ENCODE measurements at places on chromosomes 4 and X.

GRCh38 chr4:179110356-179110755 is 1668.1 kb upstream of the AGA start:
- H3K27ac ChIP-seq: no peak overlapping the region
- no peaks in the 10 kb centered on the region for H3K4me1 ChIP-seq
- H3K36me3 ChIP-seq: no peaks in the 10 kb centered on the region
- no peak overlapping the region for H3K4me3 ChIP-seq
- no peak for DNase-seq
- no peaks in the 10 kb centered on the region for H3K27me3 ChIP-seq

DNA sequence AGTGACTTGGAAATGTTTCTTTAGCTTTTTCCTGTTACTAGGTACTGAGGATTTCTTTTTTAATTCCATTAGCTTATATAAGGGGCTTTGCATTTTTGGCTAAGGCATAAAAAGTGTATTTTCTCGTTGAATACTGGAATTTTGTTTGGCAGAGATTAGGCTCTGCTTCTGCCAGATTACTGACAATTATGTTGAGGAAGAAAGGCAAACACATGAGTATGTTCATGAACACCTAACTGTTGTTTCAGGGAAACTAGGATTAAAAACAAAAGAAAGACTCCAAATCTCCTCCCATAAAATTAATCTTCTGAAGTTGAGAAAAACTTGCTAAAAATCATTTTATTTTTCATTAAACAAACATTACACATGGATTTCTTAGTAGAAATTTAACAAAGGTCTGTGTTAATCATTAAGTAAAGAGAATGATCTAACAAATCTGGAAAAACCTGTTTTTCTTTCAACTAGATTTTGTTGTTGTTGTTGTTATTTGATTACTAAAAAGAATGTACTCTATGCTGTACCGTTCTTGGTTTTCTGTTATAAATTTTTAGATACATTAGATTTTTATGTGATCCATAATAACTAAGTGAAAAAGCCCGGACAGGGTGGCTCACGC is 43.3 kb upstream of the STAG2 start:
- H3K36me3 ChIP-seq: no peaks in the 10 kb centered on the region

DNA sequence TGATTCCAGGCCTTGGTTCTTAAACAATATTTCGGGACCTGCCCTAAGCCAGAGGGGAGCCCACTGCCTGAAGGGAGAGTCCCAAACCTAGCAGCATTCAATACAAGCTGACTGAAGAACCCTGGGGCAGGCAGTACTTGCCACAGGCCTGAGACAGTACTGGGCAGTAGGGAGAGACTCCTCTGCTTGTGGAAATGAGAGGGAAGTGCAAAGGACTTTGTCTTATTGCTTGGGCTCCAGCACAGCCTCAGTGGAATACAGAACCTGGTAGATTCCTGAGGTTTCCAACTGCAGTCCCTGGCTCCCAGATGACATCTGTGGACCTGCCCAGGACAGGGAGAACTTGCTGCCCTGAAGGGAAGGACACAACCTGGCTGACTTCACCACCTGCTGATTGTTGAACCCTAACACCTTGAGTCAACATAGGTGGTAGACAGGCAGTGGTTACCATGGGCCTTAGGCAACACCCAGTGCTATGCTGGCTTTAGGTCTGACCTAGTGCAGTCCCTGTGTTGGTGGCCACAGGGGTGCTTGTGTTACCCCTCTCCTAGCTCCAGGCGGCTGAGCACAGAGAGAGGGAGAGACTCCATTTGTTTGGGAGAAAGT is 20.3 kb upstream of the ABCG2 start:
- peaks cover 3% of the 10 kb centered on the region for H3K4me1 ChIP-seq
- no peaks in the 10 kb centered on the region for H3K27me3 ChIP-seq
- no peaks in the 10 kb centered on the region for H3K36me3 ChIP-seq
- H3K27ac ChIP-seq: no peak overlapping the region
- DNase-seq: no peak
- no peak overlapping the region for H3K4me3 ChIP-seq

GRCh38 chrX:10173331-10173900 is 16.6 kb downstream of the CLCN4 start:
- no peak overlapping the region for H3K27ac ChIP-seq
- peak overlapping the region; percentile 22 for H3K4me3 ChIP-seq
- H3K4me1 ChIP-seq: peaks cover 21% of the 10 kb centered on the region
- H3K36me3 ChIP-seq: no peaks in the 10 kb centered on the region
- H3K27me3 ChIP-seq: no peaks in the 10 kb centered on the region

- H3K27me3 ChIP-seq: no peaks in the 10 kb centered on the region
- H3K27ac ChIP-seq: peak overlapping the region; percentile 95
- no peaks in the 10 kb centered on the region for H3K36me3 ChIP-seq
- peak overlapping the region; percentile 98 for H3K4me3 ChIP-seq
Observed at GRCh38 chr4:39043861-39044363, 11.7 kb upstream of the TMEM156 start.

- peaks cover 59% of the 10 kb centered on the region for H3K36me3 ChIP-seq
- DNase-seq: peak; percentile 27
- no peaks in the 10 kb centered on the region for H3K27me3 ChIP-seq
- H3K27ac ChIP-seq: no peak overlapping the region
Observed at GRCh38 chrX:2487366-2487765, 13.4 kb downstream of the DHRSX start.

- DNase-seq: no peak
- H3K27ac ChIP-seq: no peak overlapping the region
- no peaks in the 10 kb centered on the region for H3K4me1 ChIP-seq
- H3K36me3 ChIP-seq: no peaks in the 10 kb centered on the region
Observed at GRCh38 chr4:126630230-126630629, 1002.5 kb upstream of the INTU start.

DNA sequence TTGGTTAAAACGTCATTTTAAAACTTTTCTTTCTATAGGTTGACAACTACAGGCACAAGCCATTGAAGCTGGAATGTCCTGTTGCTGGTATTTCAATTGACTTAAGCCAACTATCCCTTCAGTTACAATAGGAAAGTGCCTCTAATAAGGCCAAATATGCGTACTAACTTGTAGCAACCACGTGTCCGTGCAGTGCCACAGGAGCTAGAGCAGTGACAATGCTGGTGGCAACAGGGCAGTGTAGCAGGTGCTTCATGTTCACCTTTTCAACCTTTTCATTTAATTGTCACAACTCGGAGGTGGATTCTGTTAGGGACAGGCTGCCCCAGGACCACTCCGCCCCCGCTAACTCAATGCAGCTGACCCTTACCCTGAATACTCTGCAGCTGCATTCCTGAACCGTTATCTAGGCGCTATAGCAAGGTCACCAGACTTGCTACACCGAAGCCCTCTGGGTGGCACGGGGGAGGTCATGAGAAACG is 37.7 kb downstream of the ERVMER34-1 start:
- peaks cover 25% of the 10 kb centered on the region for H3K36me3 ChIP-seq
- H3K4me1 ChIP-seq: peaks cover 22% of the 10 kb centered on the region
- no peaks in the 10 kb centered on the region for H3K27me3 ChIP-seq
- H3K27ac ChIP-seq: peak overlapping the region; percentile 95
- H3K4me3 ChIP-seq: peak overlapping the region; percentile 90

DNA sequence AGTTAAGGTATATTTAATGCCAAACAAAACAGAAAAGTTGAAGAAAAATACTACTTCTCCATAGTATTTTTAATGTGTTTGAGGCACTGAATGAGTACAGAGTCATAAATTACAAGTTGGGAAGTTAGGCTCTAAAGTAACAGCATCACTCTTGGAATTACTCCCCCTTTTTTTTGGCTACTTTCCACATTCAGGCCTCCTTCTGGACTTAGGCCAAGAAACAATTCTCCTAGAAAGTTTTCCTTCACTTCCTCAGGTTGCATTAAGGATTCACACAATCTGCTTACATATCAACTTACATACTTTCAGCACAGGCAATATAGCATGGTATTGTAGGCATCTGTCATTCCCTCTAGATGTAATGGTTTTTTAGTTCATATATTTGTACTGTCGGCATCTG is 52.1 kb downstream of the TMEM165 start:
- H3K27ac ChIP-seq: no peak overlapping the region
- DNase-seq: no peak
- peaks cover 58% of the 10 kb centered on the region for H3K36me3 ChIP-seq
- H3K4me3 ChIP-seq: no peak overlapping the region
- no peaks in the 10 kb centered on the region for H3K4me1 ChIP-seq

DNA sequence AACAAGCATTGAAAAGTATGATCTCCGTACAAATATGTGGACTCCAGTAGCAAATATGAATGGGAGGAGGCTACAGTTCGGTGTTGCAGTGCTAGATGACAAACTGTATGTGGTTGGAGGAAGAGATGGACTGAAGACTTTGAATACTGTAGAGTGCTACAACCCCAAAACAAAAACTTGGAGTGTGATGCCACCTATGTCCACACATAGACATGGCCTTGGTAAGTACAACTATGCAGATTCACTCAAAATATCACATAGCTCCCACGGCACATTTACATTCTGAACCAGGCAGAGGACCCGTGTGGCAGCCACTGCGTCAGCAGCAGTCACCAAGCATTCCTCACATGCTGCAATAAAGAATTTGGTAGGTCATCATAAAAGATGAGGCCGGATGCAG is 41.3 kb downstream of the KLHL5 start:
- DNase-seq: no peak
- H3K4me3 ChIP-seq: no peak overlapping the region
- no peak overlapping the region for H3K27ac ChIP-seq
- H3K36me3 ChIP-seq: peaks cover 4% of the 10 kb centered on the region
- H3K27me3 ChIP-seq: no peaks in the 10 kb centered on the region

DNA sequence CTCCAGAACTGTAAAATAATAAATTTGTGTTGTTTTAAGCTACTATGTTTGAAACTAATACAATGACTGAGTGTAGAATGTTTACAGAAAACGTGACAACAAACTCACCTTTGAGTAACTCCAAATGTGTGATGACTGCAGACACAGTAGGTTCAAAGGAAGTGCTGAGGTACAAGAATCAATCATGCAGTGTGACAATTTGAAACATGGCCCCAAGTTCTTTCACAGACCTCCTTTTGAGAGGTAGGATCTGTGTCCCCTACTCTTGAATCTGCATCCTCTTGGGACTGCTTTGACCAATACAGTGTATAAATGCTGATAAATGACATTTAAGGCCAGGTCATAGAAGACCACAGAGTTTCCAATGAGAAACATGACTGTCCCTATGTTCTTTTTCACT is 667.7 kb upstream of the DIPK2B start:
- no peak for DNase-seq
- no peaks in the 10 kb centered on the region for H3K36me3 ChIP-seq
- no peak overlapping the region for H3K27ac ChIP-seq
- no peaks in the 10 kb centered on the region for H3K27me3 ChIP-seq
- no peaks in the 10 kb centered on the region for H3K4me1 ChIP-seq

DNA sequence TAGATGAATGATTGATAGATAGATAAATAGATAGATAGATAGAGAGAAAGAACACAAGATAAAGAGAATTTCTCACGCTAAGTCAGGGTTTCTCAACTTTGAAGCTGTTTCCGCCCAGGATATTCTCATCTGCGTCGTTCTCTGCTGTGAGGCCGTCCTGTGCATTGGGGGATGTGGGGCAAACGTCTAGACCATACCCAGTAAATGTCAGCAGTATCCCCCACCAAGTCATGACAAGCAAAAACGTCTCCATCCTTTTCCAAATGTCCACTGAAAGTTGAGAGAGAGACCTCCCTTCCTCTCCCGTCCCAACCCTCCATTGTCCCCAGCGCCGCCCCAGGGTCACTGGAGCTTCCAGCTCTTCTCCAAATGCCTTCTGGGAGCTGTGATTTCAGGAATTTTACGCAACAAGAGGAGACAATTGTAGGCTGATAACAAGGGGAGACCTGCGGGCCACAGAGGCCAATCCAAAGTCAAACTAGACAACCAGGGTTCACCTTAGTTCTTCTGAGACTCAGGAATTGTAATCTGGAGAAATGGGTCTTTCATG is 8.9 kb upstream of the CRLF2 start:
- H3K4me1 ChIP-seq: no peaks in the 10 kb centered on the region
- H3K27ac ChIP-seq: no peak overlapping the region
- no peaks in the 10 kb centered on the region for H3K27me3 ChIP-seq
- no peaks in the 10 kb centered on the region for H3K36me3 ChIP-seq
- DNase-seq: peak; percentile 34

GRCh38 chr4:72567821-72568675 is 973 bp downstream of the ADAMTS3 start:
- peak overlapping the region; percentile 60 for H3K4me3 ChIP-seq
- H3K27ac ChIP-seq: peak overlapping the region; percentile 65
- peak; percentile 85 for DNase-seq
- no peaks in the 10 kb centered on the region for H3K36me3 ChIP-seq
- H3K27me3 ChIP-seq: no peaks in the 10 kb centered on the region
- H3K4me1 ChIP-seq: peaks cover 22% of the 10 kb centered on the region

- H3K4me1 ChIP-seq: peaks cover 10% of the 10 kb centered on the region
- no peaks in the 10 kb centered on the region for H3K27me3 ChIP-seq
- no peaks in the 10 kb centered on the region for H3K36me3 ChIP-seq
Observed at GRCh38 chr4:13994016-13994415, 366.5 kb upstream of the BOD1L1 start.

DNA sequence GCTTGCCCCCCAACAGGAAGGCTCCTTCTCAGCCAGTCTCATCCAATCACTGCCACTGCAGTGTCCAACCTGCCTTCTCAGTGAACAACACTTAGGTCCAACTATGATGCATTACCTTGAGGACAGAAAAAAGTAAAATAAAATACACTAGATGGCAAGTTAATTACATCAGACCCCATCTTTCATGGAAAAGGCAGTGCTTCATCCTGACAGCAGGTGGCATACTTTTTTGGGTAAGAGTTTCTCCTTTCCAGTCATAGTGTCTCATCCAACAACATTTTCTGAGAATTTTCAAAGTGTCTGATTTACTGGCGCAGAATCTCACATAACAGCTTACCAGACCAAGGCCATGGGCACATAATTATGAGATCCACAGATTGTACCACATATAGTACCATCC is 1742.8 kb downstream of the PCDH7 start:
- no peaks in the 10 kb centered on the region for H3K4me1 ChIP-seq
- H3K27ac ChIP-seq: no peak overlapping the region
- no peak overlapping the region for H3K4me3 ChIP-seq
- H3K27me3 ChIP-seq: no peaks in the 10 kb centered on the region
- DNase-seq: no peak
- no peaks in the 10 kb centered on the region for H3K36me3 ChIP-seq

- no peak overlapping the region for H3K4me3 ChIP-seq
- no peaks in the 10 kb centered on the region for H3K27me3 ChIP-seq
- peak overlapping the region; percentile 54 for H3K27ac ChIP-seq
- H3K36me3 ChIP-seq: no peaks in the 10 kb centered on the region
- no peak for DNase-seq
Observed at GRCh38 chrX:23505531-23506303, 161.6 kb upstream of the PRDX4 start.

- no peak overlapping the region for H3K4me3 ChIP-seq
- H3K27ac ChIP-seq: no peak overlapping the region
- no peaks in the 10 kb centered on the region for H3K36me3 ChIP-seq
- peaks cover 7% of the 10 kb centered on the region for H3K4me1 ChIP-seq
Observed at GRCh38 chr4:33060674-33061542, 2340.7 kb downstream of the PCDH7 start.

- no peaks in the 10 kb centered on the region for H3K27me3 ChIP-seq
- no peaks in the 10 kb centered on the region for H3K4me1 ChIP-seq
- H3K27ac ChIP-seq: no peak overlapping the region
- H3K4me3 ChIP-seq: no peak overlapping the region
- H3K36me3 ChIP-seq: no peaks in the 10 kb centered on the region
- DNase-seq: no peak
Observed at GRCh38 chr4:4591071-4591470, 49.2 kb upstream of the STX18 start.

All from suprapubic skin (tissue), 4 donors.